AG10803 (cell line): ENCODE measurements at places on chromosomes 6 and 20.

GRCh38 chr6:15953152-15953880 lies 175.6 kb upstream of the MYLIP start:
- DNase-seq, result peak; percentile 75

DNA sequence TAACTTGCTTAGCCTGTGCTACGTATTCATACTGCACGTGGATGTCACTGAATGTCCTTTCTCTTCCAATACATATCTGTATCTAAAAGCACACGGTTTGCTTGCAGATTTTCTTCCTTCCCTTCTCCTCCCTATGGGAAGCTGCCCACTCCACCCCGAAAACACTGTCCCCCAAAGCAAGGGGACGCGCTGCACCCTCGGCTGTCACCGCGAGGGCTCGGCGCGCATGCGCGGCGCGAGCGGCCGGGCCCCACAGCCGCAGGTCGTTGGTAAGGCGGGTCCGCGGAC lies 659 bp downstream of the TMX4 start:
- DNase-seq, result no peak

DNA sequence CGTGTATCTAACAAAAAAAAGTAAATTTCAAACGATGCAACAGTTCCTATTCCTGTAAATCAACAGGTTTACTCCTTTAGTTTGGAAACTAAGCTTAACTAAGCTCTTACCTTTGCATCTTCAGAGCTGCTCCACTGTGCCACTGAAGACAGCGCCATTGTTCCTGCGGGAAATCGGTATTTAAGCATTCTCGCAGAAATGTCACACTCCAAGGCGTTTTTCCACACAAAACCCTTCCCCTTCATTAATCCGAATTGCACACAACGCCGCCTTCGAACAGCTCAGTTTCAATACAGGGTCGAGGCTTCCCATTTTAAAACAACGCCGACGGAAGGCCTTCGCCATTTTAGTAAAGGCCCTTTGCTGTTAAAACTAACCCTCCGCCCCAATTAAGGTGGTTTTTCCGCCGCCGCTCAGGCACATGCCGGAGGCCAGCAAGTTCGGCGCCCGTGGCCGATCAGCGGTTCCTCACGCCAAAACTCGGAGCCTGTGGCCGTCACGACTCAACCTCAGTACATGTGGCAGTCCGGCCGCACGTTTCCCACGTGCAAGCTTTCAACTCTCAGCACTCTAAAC lies 35.4 kb upstream of the SYNCRIP start:
- DNase-seq, result no peak

GRCh38 chr6:164924674-164925073 lies 384.7 kb downstream of the C6orf118 start:
- no peak for DNase-seq

GRCh38 chr6:108714766-108715414 lies 133.3 kb upstream of the ARMC2 start:
- DNase-seq, result peak; percentile 20

DNA sequence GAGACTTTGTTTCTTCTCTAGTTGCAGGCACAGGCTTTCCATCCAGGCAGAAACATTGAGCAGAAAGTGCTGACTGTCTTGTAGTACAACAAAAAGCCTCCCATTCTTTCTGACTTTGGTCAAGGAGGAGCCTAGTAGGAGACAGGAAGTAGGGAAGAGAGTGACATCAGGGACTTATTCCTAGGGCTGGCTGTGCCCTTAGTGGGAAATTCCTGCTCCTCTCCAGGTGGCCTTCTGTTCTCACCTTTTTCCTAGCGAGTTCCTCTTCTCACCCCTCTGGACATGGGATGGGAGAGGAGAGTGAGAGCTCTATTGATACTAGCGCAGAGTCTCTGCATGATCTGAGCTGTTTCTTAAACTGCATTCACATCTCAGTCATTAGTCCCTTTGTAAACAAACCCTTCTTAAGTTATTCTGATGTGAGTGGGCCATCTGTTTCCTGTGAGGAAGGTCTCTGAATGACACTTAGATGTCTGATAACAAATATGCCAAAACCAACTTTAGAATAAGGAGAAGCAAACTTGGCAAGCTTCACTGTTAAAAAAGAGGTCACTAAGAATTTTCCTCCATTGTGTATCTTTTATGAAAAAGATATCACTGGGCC lies 455.0 kb downstream of the GJA1 start:
- DNase-seq, result no peak

GRCh38 chr6:70957284-70957617 lies 391 bp upstream of the B3GAT2 start:
- no peak for DNase-seq

DNA sequence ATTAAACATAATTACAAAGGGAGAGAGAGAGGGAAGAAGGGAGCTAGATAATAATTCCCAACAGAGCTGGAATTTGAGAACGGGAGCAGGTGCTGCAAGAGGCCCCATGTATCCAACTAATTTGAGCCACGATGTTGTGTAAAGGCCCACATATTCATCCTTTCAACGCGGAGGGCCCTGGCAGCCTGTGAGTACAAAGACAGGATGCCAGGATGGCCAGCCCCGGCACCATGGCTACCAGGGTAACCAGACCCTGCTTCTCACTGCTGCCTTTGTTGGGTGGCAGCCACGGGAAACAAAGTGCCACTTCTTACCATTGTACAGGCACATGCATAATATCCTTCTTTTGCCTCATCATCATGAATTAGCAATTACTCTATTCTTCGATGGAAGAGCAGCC lies 492.0 kb upstream of the NRSN1 start:
- no peak for DNase-seq

DNA sequence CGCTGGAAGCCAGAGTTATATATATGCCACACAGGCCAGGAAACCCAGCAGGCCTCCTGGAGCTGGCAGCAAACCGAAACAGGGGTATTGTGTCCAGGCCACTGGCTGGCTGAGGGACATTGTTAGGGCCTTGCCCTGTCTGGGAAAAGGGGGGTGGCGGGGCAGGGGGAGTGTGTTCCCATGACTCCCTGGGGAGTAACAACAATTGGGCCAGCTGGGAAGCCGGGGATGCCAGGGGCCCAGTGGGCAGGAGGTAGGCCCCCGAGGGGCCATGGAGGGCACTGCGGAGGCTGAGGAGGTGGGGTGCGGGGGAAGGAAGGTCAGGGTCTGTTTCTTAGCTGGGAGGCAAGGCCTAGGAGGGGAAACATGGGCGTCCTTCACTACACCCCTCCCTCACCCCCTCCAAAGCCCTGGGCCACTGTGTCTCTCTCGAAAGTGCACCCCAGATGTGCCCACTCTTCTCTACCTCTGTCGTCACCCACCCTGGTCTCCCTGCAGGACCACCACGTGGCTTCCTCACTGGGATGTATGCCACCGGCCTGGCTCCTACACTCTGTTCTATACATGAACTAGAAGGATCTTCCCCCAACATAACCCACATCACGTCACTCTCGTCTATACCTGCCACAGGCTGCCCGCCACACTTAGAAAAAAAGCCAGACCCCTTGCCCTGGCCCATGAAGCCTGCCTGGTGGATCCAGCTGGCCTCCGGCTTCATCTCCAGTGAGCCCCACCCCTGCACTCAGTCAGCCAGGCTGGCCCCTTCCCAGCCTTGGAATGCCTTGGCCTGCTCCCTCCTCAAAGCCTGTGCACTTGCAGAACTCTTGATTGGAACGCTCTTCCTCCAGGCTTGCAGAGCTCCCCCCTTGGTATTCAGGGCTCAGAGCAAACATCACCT lies 7.8 kb upstream of the E2F1 start:
- peak; percentile 24 for DNase-seq

- DNase-seq, result no peak
Observed at GRCh38 chr6:68776354-68776753, 141.3 kb downstream of the ADGRB3 start.

DNA sequence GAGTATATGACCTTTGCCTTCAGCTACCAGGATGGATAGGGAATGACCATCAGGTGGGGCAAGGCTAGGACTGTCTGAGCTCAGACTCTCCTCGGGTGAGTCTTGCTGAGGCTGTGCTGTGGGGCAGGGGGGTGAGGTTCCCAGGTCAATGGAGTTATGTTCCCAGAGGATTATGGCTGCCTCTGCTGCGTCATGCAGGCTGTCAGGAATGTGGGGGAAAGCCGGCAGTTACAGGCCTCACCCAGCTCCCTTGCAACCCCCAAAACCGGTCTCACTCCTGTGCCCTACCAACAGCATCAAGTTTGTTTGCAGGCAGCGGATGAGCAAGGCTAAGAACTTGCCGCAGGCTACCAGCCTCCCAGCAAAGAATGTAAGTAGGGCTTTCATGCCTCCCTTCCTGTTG lies 93.5 kb downstream of the ESR1 start:
- no peak for DNase-seq

GRCh38 chr20:45948261-45948733 lies 13.8 kb downstream of the PCIF1 start:
- DNase-seq, result no peak

GRCh38 chr20:7889736-7890135 lies 50.5 kb downstream of the HAO1 start:
- DNase-seq, result no peak

GRCh38 chr6:42341771-42342553 lies 109.8 kb downstream of the TRERF1 start:
- no peak for DNase-seq
